ENCODE measurements at places on chromosomes 16 and 17. TPM values are rescaled to one million over a fixed set of nuclear protein-coding genes. Genes with fewer than 3 reads are reported as not detected.

Gene RNF151
- total RNA-seq: not detected

Gene ABCC11
- total RNA-seq: not detected

DNA sequence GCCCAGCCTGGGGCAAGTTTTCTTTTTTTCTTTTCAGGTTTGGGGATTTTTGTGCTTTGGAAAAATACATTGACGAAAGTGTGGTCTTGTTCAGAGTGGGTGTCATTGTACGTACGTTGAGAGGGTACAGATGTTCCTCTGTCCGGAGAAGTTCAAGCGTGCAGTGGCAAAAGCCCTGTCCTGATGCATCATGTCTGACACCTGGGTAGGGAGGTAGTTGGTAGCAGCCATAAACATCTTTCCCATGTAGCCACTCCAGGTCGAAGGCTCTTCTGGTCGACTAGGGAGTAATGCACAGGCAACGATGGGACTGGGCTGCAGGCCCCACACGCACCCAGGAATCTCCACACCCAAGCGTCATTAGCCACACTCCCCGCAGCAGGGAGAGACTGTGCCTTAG is 27.4 kb downstream of the WIPI1 start:
- DNase-seq: no peak
- H3K27me3 ChIP-seq: no peaks in the 10 kb centered on the region
- H3K27ac ChIP-seq: no peak overlapping the region

Gene WNT9B
- 5.3 TPM for total RNA-seq

Gene HSPB9
- not detected for total RNA-seq

DNA sequence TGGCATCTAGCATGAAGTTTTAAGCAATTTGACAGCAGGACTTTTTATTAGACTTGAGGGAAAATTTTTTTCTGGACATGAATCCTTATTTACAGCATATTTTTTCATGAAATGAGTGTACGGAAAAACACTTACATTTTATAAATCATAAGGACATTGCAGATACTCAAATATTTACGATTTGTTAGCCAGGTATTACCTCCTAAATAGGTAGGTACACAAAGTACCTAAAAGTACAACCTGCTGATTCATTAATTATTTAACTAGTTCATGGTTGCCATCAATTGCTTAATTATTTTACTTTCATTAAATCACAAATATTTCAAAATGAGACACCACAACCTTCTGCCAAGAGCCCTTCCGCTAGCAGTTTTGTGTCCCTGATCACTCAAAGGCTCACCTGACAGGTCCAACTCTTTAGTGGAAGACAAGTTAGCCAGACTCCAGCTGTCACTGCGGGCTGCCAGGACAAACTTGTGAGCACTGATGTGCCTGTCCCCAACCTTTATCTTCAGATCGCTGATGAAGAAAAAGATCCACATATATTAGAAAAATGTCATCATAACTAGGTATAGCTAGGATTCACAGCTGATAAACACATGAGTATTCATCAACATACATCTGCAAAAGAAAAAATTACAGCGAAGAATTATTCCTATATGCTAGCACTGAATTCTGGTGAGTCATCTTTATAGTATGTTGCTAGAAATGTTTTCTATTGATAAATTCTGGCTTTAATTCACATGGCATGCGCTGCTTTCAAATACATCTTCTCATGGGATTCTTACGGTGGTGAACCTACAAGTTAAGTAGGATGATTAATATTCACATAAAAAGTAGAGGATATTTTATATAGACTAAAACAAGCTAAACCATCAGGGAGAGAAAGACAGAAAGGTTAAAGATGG is 28.2 kb downstream of the ANKFY1 start:
- no peaks in the 10 kb centered on the region for H3K4me1 ChIP-seq
- H3K27ac ChIP-seq: no peak overlapping the region
- no peak overlapping the region for H3K4me3 ChIP-seq

GRCh38 chr16:49921791-49922456 is 66.0 kb upstream of the ZNF423 start:
- no peak overlapping the region for H3K4me3 ChIP-seq
- DNase-seq: no peak
- no peaks in the 10 kb centered on the region for H3K27me3 ChIP-seq
- no peak overlapping the region for H3K27ac ChIP-seq
- H3K36me3 ChIP-seq: no peaks in the 10 kb centered on the region

DNA sequence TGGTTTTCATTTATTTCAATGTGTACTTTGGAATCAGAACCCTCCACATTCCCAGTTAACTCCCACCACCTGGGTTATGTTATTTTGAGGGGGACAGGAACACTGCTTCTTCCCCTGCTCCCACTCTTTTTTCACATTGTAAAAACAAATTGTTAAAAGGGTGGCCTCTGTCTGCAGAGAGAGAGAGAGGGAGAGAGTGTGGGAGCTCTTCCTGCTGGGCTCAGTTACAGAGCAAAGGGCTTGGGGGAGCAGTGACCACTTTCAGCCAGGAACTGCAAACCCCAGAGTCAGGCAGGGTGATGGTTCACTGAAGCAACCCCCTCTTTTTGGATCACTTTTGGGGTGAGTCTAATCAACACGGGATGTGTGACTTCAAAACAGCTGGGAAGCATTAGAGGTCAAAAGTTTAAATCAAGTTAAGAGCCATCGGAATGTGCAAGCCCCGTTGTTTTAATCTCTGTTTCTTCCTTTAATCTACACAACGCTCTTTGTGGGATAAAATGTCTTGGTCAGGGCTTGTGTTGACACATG is 577.0 kb upstream of the CDH11 start:
- H3K27ac ChIP-seq: no peak overlapping the region
- H3K27me3 ChIP-seq: no peaks in the 10 kb centered on the region
- no peak overlapping the region for H3K4me3 ChIP-seq
- H3K36me3 ChIP-seq: no peaks in the 10 kb centered on the region
- peak; percentile 95 for DNase-seq
- no peaks in the 10 kb centered on the region for H3K4me1 ChIP-seq

DNA sequence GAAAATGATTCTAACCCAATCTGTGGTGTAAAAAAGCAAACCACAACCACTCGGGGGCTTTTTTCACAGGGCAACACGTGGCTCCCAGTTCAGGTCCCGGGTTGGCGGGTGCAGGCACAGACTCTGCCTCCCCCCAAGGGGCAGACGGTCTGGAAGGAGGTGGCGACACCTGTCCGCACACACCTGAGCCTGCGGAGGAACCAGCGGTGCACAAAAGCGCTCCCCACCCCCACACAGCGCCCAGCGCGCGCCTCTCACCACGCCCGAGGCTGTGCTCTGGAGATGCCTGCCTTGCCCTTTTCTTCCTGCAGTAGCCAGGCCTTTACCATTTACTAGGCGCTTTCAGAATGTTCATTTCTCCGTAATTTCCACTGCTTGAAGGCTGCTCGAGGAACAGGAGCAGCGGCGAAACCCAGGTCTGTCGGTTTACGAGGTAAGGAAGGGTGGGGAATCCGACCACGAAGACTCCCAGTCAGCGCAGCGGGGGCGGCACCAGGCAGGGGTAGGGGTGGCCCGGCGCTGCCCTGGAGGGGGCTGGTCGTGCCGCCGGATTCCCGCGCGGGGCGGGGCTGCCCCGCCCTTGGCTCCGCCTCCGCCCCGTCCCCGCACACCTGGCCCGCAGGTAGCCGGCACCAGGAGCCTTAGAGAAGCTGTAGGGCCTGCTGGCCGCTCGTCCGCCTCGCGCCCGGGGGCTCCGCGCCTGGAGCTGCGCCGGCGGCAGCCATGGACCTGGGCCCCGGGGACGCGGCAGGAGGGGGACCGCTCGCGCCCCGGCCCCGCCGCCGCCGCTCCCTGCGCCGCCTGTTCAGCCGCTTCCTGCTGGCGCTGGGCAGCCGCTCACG is at the start of gene USP43:
Gene USP43, plus strand, starts transcription at position 608 of the 842 bp plus-strand sequence. Its CDS starts 116 bp downstream, at position 724.
- peak; percentile 73 for DNase-seq
- H3K4me3 ChIP-seq: peak within 1 kb of the TSS; percentile 87
- H3K36me3 ChIP-seq: no peaks in the 10 kb centered on the region
- peaks cover 4% of the 10 kb centered on the region for H3K27me3 ChIP-seq
- peaks cover 6% of the 10 kb centered on the region for H3K4me1 ChIP-seq

- peaks cover 19% of the 10 kb centered on the region for H3K4me1 ChIP-seq
- no peak for DNase-seq
- H3K36me3 ChIP-seq: no peaks in the 10 kb centered on the region
These were observed 69.7 kb downstream of the NLK start for GRCh38 chr17:28112181-28112580.

Gene PRRT2
- total RNA-seq: 1.9 TPM
